ENCODE measurements at places on chromosomes 2 and 18. TPM values are rescaled to one million over a fixed set of nuclear protein-coding genes. Genes with fewer than 3 reads are reported as not detected.

- no peak for DNase-seq
Measured at GRCh38 chr2:74130211-74130995, 17.3 kb downstream of the BOLA3 start.

- DNase-seq, result no peak
Measured at GRCh38 chr2:39737661-39738060, 41.4 kb downstream of the THUMPD2 start.

- DNase-seq, result no peak
Measured at GRCh38 chr18:53486296-53486695, 738.2 kb downstream of the MBD2 start.

- no peak for DNase-seq
Measured at GRCh38 chr2:54176577-54176976, 61.2 kb downstream of the ACYP2 start.

The TMEM163 gene
- total RNA-seq, result 31.9 TPM

The FANCL gene
- total RNA-seq, result 23.7 TPM

The ZNF521 gene
- 12.7 TPM for total RNA-seq

- no peak for DNase-seq
Measured at GRCh38 chr2:25383806-25384205, 42.1 kb upstream of the DNMT3A start.

DNA sequence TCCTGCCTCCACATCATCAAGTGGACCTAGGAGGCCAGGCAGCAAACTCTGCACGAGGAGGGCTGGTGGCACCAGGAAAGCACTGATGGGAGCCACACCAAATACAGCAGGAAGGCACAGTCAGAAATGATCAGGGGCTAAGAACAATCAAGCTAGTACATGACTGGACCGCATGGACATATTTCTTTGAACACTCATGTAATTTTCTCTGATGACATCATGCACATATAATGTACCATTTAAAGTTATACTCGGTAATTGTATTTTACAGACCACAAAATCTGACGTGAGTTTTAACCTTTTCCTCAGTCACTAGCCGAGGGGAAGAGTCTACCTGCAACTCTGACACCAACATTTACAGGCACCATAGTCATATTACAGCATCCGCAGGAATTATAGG, 76.7 kb downstream of the XDH start:
- no peak for DNase-seq

GRCh38 chr18:35754464-35754863, 172.9 kb downstream of the GALNT1 start:
- no peak for DNase-seq

DNA sequence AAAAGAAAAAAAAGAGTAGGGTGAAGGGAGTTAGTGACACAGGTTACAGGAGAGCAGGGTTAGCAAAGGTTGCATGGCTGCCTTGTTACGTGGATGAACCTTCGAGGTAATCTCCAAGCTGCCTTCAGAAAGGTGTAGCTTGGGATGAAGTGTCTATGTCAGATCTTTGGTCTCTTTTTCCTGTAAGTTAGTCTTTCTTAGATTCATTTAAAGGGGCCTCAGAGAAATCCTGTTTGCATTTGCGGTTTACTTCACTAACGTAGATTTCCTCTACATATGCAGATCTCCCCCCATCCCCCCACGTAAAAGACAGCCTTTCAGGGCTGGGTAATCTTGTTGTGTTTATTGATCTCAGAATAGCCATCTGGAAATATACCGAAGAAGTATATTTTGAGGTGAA, 83.7 kb downstream of the MTA3 start:
- no peak for DNase-seq

DNA sequence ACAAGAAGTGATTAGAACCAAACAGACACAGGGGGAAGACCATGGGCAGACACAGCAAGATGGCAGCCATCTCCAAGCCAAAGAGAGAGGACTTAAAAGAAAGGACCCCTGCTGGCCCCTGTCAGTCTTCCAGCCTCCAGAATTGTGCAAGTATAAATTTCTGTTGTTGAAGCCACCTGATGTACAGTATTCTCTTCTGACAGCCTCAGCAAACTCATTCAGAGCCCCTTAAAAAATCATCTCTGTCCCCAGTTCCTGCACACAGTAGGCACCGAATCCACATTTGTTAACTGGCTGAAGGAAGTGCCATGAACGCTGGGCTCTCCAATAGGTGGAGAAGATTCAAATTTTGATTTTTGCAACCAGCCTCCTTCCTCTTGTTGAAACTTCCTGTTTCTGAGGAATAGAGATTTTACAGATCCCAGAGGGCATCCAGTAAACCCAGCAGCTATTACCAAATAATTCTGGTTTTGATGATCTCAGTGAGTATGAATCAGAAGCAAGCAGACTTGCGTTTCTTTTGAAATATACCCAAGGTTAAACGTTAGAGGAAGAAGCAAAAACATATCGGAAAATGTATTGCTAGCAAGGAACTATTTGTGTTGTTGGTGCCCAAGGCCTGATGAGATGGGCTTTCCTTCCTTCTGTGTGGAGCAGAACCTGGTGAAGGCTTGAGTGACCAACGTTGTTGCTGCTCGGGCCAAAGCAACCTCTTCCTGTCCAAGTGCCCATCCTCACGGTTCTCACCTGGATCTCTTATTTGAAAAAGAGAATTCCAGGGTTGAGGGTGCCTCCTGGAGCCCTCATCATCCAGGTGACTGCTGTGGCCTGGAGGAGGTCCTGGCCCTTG, 47.7 kb upstream of the PLB1 start:
- no peak for DNase-seq

GRCh38 chr2:32960238-32960637, 13.5 kb downstream of the LTBP1 start:
- DNase-seq, result no peak

The DUSP2 gene
- total RNA-seq, result 5.5 TPM

DNA sequence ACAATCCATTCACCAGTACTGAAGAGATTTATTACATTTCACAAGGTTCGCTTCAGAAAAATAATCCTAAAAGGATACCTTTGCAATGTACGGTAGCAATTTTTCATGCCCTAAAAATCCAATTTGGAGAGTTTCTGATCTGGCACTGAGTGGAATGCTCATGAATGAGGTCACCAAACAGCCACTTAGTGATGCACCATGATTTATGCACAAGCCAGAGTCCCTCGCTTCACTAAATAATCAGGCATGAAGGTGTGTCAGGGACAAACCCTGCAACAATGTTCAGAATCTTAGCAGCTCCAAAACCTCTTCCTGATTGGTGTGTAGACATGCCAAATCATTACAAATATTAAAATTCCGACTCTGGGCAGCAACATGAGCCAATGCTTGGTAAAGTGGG, 221.1 kb downstream of the CNTNAP5 start:
- DNase-seq, result no peak

The SPDYA gene
- total RNA-seq, result 1.9 TPM

GRCh38 chr18:32450026-32450691, 20.5 kb downstream of the GAREM1 start:
- DNase-seq, result no peak

The GALNT5 gene
- 33.9 TPM for total RNA-seq

The PEX13 gene
- 25.8 TPM for total RNA-seq

DNA sequence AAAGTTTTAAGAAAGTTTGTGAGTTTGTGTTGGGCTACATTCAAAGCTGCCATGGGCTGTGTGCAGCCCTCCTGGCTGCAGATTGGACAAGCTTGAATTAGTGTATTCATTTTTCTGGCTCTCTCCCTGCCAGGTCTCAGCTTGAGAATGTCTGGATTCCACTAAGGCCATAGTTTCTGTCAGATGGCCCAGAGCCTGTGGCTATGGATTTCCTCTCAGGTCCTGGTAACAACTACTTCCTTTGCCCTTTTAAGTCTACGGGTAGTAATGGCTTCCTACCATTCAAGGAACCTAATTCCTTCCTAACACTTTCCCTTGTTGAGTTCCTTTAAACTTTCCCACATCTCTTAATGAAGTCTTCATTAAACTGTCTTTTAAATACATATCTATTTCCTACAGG, 24.3 kb upstream of the PSMD14 start:
- no peak for DNase-seq

- no peak for DNase-seq
Measured at GRCh38 chr2:50820176-50820575, 211.8 kb downstream of the NRXN1 start.

DNA sequence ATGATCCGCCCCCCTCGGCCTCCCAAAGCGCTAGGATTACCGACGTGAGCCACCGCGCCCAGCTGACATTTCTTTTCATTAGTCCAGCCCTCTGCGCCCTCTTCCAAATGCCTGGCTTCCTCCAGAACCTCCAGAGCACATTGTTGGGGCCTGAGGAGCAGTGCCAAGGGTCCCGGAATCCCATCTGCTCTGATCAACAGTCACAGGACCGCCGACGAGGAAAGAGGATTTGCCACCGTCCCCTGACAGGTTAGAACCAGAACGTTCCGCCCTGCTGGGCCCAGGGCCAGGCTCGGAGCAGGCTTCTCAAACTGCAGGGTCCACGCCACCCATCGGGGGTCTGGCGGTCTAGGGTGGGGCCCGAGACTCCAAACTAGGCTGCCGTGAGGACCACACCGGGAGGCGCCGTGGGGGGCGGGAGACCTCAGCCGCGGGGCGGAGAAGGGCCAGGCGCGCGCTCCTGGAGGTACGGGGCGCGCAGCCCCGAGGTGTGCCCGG, 36.9 kb upstream of the ITM2C start:
- no peak for DNase-seq

DNA sequence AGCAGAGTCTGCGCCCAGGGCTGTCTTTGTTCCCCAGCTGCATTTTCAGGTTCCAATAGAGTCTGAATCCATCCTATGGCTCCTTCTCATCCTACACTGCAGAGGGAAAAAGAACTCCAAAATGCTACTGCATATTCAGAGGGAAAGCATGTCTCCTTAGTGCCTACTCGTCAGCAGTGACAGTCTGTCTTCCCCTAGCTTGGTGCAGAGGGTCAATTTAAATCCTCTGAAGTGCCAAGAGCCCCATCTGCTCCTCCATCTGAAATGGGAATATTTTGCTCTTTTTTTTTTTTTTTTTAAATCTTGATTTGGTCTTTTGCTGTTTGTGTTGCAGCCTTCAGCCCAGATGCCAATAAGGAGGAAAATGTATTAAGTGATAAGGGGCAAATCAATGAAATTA, 199.3 kb downstream of the RNF144A start:
- no peak for DNase-seq

DNA sequence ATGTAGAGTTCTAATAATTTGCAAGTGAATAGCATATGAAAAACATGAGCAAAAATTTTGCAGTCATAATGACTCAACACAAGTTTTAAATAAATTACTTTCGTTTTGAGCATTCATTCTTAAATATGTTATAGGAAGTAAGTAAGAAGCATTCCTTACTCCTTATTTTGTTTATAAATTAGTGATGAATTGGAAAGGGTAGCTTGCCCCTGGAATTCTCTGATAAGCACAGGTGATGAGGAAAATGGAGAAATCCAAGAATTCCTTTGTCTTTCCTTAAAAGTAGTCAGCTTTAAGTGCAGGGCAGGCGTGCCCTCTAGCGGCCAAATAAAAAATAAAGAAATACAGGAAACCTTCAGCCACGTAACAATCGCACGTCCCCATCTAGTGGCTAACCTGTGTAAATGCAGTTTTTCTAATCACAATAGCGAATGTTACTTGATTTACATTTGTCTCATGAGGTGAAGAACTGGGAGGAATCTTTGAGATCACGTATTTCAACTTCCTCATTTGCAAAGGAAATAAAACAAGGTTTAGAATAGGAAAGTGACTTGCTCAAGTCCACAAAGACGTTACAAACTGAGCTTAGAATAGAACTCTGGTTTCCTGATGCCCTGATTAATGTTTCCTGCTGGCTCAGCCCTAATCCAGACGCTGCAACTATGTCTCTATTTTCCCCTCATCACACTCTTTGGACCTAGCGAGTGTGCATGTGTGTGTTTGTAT, 47.2 kb upstream of the ZNG1B start:
- no peak for DNase-seq

The TEX44 gene
- not detected for total RNA-seq

DNA sequence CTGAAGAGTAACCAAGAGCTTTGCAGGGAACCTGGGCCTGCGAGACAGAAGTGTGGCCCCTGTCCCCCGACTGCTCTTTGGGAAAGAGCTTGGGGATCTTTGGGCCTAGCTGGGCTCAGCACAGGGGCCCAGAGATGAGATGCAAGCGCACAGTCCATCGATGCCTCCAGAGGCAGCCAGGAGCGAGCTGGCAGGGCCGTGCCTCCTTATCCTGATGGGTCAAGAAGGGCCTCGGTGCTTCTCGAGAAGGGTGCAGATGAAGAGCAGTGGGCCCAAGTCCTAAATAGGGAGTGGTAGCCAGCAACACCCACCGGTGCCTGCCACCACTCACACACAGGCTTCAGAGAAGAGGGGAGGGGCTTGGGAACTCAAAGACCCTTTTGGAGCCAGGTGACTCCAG, 17.6 kb downstream of the KCNK3 start:
- no peak for DNase-seq

- no peak for DNase-seq
Measured at GRCh38 chr2:130183512-130184373, 1.7 kb downstream of the MZT2B start.

The BMP10 gene
- 0.24 TPM for total RNA-seq

The ROCK1 gene
- 67.0 TPM for total RNA-seq

DNA sequence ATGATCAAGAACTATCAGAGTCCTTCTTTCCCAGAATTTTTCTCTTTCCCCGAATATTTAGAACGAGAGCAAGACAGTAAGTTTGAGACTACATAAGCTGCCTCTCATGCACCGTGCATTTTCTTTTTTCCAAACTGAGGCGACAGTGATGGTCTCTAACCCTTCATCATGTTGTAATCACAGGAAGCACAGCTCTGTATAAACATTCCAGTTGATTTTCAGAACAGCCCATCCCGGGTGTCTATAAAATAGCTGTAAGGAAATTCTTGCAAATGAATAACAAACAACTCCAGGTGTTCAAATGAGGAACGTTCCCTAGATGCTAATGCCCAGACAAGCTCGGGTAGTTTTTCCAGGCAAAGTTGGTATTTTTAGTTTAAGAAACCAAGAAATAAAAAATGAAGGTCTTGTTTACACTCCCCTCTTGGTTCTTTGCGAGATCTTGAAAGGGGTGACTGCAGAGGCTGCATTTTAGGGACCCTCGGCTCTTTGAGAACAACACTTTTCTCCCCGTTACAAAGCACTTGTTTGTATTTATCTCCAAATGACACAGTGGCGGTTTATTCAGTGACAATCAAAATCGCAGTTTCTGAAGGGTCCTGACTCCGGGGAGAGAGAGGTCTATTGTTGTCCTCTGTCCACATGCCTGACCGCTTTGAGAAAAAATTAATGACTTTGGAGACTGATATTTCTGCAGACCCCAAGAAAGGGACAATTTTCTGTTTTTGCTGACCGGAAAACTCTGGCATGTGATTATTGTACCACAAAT, 101.1 kb upstream of the NCK2 start:
- no peak for DNase-seq

The C2orf78 gene
- total RNA-seq, result not detected

The UGT1A5 gene
- total RNA-seq, result 0.27 TPM

The PLCL1 gene
- total RNA-seq, result 6.3 TPM

DNA sequence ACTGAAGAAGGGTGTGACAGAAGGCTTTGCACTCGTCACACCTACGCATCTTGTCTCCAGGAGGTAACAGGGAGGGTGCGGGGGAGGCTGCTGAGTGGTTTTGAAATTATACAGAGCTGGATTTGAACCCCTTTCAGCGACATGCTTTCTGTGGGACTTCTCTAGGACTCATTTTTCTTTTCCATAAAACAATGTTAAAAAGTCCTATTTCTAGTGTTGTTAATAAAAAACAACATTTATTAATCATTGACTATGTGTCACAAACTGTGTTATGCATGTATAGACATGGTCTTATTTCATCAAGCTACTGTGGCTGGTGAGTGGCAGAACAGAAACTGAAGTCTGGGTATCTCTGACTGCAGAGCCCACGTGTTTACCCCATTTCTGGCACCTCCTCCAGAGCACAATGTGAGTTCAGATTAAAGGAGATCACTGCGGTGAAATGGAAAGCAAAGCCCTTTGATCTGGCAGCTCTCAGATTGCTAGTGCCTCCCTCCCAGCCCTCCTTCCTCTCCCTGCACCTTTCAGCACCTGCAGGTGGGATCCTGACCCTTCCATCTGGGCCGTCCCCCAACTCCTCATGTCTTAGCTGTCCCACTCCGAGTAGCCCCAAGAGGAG, 315.5 kb upstream of the MYT1L start:
- DNase-seq, result no peak

All from lower lobe of right lung (tissue), 2 donors.